Stimulated activated CD8-positive, alpha-beta memory T cell treated with anti-CD3 and anti-CD28 coated beads, Interleukin-2, amount 100 ng/mL, for 1 hour (primary cell): ENCODE measurements at places on chromosomes 1 and 21.

GRCh38 chr1:43435146-43436145 lies 18.3 kb downstream of the HYI start:
- DNase-seq: no peak

DNA sequence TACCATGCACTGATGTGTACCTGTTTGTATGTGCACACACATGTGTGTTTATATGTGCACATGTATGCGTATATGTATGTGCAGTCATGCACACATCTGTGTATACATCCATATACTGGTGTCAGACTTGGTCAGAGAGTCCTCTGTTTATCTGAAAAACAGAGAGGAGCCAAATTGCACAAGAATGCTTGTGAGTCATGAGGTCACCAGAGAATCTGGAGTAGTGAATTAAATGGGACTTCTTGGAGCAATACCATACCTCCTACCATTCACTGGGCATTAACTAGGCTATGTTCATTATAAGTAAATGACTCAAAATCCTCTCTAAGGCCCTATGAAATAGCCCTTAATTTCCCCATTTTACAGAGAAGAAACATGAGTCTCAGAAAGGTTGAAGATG lies 272.1 kb upstream of the C1orf87 start:
- DNase-seq: no peak

GRCh38 chr1:150256198-150256553 lies 1.4 kb upstream of the CA14 start:
- no peak for DNase-seq

GRCh38 chr21:25636727-25637126 lies 2.3 kb upstream of the JAM2 start:
- DNase-seq: no peak

DNA sequence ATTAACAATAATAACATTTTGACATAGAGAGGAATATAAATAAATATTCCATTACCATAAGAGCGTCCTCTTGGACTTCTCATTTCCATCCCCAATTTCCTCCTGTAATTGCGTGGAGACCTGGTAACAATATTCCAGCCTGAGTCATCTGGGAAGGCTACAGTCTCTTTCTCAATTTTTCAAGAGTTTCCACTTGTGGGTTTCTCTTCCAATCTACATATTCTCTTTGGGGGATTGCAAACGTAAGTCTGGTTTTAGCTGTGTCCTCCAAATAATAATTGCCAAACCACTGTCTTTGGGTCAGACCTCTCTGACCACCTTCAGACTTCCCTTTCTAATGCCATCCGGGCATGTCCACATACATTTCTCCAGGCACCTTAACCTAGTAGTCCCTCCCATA lies 124.5 kb upstream of the USP24 start:
- DNase-seq: no peak

- no peak for DNase-seq
These were observed 51.0 kb downstream of the PSMG1 start for GRCh38 chr21:39132248-39132647.

- no peak for DNase-seq
These were observed 187.9 kb downstream of the SMYD3 start for GRCh38 chr1:246319083-246319714.

- DNase-seq: no peak
These were observed 38.0 kb upstream of the COL24A1 start for GRCh38 chr1:86194491-86195034.

- DNase-seq: no peak
These were observed 61.3 kb downstream of the H3-3A start for GRCh38 chr1:226123591-226124471.
